DMS53 (cell line): ENCODE measurements at places on chromosomes 2 and 18.

- no peak for DNase-seq
Observed at GRCh38 chr2:151634736-151635467, 99.4 kb downstream of the NEB start.

GRCh38 chr2:23410596-23410995 lies 25.6 kb downstream of the KLHL29 start:
- DNase-seq = no peak

DNA sequence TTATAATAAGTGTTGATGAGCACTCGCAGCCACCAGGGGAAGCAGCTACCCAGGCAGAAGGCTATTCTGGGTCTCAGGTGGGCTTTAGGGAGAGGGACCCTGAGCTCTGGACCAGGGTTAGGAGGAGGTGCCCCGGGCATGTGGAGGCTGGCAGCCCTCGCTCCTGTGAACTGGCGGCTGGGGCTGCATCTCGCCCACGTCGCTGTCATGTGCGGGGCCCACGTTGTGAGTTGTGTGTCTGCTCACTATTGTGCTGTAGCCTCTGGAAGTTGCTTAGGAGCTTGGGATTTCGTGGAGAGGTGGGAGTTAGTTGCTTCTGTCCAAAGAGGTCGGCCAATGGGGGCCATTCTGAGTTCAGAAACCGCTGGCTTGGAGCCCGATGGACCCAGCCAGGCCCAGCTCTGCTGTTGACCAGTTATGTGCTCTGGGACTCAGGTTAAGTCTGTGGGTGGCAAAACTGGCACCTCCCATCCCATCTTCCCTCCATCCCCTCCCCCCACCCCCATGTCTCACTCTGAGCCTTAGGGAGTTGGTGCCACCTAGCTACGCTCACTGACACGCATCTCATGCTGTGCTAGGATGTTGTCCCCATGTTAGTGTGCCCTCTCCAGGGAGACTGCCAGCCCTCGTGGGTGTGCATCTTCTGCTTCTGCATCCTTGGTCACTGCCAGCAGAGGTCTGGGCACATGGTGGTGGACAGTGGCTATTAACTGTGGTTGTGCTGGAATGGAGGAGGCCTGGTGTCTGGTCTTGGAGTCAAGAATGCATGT lies 18.5 kb downstream of the RRM2 start:
- no peak for DNase-seq

- DNase-seq = no peak
Observed at GRCh38 chr2:100861340-100861739, 41.4 kb downstream of the NPAS2 start.

DNA sequence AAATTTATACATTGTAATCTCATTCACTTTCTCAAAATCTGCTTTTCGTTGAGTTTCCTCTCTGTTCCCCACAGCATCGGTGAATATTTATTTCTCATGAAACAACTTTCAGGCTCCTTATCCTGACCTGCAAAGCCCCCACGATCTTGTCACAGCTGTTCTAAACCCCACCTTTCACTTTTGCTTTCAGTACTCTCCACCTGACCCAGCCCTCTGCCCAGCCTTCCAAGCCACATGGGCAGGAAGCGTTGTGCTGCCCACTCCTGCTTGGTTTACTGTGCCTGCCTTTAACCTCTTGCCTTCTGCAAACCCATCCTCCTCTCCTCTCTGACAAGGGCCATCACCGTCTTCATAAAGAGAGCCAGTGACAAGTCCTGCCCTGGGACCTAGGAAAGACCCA lies 262.5 kb downstream of the GALR1 start:
- DNase-seq = no peak

DNA sequence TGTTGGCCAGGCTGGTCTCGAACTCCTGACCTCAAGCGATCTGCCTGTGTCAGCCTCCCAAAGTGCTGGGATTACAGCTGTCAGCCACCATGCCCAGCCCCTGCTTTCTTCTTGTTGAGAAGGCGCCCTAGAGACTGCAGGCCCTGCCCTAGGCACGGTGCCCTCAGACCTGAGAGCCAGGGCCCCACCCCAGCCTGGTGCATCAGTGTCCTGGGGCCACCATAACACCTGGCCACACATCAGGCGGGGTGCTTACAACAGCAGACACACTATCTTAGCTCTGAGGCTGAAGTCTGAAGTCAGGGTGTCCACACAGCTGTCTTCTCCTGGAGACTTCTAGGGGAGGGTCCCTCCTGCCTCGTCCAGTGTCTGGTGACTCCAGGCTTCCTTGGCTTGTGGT lies 120.6 kb downstream of the NDUFA10 start:
- DNase-seq = no peak

DNA sequence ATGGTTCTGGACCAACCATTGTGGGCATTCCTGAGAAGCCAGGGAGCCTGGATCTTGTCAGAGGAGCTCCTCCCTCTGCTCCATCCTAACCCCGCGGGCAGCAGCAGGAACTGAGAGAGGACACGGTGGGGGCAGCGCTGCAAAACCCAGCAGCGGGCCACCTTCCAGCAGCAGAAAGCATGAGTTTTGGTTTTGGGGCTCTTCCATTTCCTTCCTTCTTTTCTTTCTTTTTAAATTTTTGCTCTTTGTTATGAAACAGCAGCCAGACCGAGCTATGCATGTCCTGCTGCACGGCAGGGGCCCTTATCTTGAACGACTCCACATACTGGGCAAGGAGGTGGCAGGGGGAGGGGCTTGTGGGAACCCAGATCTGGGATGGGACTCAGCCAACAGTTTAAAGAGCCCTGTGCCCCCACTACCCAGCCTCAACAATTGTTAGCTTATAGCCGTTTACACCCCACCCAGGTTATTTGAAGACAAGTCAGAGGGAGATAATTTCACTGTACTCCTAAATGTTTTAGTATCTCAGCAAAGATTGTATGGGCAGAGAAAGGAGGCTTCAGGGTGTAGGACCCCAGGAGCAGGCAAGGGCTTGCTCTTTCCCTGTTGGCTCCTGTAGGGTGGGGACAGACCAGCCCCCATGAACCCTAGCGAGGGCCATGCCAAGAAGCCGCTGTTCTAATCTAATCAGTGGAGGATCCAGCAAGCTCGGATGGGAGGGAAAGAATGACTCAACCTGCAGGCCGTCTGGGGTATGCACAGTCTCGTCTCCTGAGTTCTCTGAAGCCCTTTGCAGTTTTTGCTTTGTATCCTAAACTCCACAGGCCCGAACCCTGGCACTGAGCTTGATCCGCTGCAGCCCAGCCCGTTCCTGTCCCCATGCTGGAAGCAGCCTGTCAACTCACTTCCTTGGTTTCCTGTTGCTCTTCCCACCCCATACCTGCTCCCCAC lies 75.3 kb downstream of the LRRFIP1 start:
- DNase-seq = no peak

DNA sequence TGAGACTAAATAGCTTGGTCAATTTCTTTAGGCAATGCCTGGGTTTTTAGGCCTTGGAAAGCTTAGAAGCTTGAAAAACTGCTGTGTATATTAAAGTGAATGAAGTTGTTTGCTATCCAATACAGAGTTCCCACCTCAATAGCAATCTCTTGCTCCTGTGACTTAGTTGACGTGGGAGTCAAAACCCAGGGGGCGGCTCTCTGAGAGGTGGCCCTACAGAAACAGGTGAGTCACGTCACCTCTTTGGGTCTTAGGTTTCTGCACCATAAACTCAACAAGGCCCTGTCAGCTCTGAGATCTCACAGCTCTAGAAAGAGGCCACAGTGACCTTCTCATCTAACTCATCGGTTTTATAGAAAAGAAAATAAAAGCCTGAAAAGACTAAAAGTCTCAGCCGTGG lies 79.6 kb downstream of the ADD2 start:
- DNase-seq = no peak

- DNase-seq = no peak
Observed at GRCh38 chr2:207759890-207760289, 9.8 kb downstream of the FZD5 start.

DNA sequence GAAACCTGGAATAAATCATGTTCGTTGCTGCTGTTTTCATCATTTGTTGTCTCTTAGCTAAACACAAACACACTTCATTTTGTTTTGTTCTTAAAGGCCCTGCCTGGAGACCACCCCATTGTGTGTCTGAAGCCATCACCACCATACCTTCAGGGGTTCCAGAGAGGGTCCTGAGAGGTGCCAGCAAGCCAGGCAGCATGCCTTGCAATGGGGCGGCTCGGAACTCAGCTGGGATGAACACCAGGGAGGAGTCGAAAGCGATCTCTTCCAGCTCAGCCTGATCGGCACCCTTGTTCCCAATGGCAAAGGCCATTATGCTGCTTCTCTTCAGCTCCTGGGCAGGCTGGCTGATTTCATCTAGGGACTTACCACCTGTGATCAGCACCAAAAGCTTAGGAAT lies 33.2 kb downstream of the COL6A3 start:
- no peak for DNase-seq

- DNase-seq = peak; percentile 50
Observed at GRCh38 chr2:197159661-197160211, 150.8 kb downstream of the ANKRD44 start.

DNA sequence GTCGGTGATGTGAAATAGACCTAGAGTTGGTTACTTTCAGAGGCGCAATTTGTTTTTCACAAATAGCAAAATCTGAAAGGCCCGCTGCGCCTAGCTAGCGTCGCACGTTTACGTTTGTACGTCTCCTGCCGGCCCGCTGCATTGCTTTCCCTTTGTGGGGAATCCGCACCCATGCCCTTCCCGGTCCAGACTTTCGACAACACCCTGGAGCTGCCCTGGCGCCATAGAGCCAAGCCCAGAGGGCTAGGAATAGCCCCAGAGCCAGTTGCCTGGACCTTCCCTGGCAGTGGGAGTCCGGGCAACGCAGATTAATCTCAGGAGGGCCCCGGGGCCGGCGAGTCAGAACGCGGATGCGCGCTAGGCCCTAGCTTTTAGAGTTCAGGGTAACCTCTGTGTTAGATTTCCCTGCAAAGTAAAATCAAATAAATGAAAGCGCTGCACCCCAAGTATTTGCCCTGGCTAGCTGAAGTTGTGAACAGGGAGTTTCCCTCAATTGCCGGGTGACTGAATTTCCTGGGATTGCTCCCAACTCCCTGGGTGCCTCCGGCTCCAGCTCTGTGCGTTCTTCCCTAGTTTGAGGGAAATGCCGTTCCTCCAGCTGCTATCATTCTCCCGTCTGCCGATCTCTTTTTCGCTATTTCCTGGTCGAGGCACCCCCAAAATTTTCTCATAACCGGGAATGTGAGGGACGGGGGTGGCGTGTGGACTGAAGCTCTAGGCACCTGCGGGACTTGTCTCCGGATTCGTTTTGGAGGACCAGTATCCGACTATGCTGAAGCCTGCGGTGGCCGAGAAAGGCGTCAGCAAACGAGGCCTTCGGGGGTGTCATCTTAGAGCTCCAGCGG lies 1.2 kb upstream of the EN1 start:
- DNase-seq = no peak

- DNase-seq = peak; percentile 24
Observed at GRCh38 chr2:124025891-124026434, 876 bp downstream of the CNTNAP5 start.

- no peak for DNase-seq
Observed at GRCh38 chr18:22279741-22280452, 110.5 kb downstream of the GATA6 start.

DNA sequence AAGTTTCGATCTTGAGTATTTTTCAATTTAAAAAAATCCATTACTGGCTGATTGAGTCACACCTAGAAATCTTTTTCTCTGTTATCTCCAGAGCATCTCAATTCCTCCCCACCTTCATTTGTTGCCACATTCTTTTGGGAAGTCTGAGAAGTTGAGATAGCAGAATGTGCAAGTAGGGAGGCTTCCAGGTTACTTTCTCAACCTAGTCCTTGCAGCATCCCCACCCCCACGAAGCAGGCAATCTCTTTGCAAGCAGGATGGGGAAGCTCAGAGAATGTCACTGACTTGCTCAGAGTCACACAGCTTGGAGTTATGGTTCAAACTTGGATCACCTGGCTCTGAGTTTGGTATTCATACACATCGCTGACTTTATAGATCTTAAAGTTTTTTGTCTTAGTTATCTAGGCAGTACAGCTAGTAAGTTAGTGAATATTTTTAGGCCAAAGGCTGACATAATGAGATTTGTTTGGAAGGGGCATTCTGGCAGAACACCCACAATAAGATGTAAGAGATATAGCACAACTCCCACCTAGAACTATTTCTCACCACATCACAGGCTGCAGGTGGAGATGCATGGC lies 25.9 kb upstream of the LCLAT1 start:
- DNase-seq = no peak

- DNase-seq = no peak
Observed at GRCh38 chr2:151851761-151852160, 23.5 kb upstream of the ARL5A start.

DNA sequence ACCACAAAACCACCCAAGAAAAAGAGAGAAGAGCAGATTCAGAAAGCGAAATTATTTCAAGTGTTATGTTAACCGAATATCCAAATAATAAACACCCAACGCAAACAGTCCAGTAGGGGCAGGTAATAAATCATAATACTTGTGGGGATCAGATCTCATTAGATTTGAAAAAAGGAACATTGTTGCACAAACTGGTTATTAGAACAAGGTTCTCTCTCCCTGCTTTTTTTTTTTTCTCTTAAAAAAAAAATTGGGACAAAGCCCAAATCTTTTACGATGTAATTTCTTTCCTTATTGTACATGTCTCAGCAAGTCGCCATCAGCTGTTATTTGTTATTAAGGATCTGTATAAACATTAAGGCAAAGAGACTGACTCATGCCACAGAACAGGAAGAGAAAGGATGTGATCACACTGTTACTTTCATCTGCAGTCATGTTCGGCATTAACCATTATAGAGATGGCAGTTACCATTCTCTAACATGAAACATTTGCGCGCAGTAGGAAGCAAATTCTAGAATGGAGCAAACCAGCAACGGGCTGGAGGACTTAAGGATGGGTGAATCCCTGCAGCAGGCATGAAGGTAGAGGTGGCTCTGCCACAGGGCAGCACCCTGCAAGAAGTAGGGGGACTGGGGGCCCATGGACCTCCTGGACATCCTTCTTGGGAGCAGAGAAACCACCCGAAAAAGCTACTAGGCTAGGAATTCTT lies 42.0 kb downstream of the EPHA4 start:
- DNase-seq = peak; percentile 75

DNA sequence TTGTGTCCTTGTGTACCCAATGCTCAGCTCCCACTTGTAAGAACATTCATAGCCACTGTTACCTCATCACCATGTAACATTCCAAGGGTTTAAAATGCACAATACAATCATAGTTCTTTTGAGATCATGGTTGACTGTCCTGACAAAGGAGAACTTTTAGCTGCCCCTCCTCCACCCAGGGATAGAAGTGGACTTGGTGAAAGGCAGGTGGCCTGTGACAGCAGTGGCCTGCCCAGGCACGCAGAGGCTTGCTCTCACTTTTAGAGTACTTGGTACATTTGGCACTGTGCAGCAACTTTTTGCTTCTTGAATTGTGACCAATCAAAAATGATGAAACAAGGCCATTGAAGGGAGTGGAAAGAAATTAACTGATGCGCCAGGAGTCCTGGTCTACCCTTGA lies 108.7 kb downstream of the ANKRD44 start:
- DNase-seq = peak; percentile 19

DNA sequence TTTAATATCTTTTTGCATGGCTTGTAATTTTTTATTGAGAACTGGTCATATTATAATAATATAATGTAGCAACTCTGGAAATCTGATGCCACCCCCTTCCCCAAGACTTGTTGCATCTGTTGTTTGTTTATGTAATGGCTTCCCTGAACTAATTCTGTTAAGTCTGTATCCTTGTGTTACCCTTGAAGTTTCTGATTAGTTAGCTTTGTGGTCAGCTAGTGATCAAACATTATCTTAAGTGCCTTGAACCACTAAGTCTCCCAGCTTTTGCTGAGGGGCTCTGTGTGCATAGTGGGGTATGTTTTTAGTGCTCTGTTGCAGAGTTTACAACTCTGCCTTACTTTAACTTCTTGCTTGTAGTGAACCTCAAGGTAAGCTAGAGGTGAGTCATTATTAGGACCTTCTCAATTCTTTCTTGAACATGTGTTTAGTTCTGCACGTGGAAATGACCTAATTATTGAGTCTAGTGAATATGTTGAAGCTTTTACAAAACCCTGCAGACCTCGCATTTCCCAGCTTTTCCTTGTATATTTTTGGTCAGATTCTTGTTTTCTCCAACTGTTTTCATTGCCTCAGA lies 24.8 kb downstream of the SMCHD1 start:
- DNase-seq = no peak
